ENCODE measurements at places on chromosomes 13 and 19.
A peak's percentile ranks its signal among the peaks of the same experiment; 100 is the strongest.

GRCh38 chr19:5147074-5147977 is 178.4 kb downstream of the KDM4B start:
- no peak for DNase-seq

DNA sequence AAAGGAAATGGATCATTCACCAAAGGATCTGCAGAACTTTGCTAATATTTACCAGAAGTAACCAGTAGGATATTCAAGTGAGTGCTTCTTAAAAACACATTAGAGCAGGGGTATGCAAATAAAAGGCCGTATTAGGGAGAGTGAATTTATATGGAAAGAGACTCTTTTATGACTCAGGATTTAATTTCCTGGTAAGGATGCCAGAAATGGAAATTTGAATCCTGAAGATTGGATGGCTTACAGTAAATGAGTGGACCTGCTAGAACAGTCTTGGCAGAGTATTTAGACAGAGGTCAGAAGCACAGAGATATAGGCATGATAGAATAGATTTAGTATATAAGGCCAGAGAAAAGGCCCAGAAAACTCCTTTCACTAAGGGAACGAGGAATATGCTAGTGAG is 201.6 kb downstream of the SLITRK5 start:
- no peak for DNase-seq

DNA sequence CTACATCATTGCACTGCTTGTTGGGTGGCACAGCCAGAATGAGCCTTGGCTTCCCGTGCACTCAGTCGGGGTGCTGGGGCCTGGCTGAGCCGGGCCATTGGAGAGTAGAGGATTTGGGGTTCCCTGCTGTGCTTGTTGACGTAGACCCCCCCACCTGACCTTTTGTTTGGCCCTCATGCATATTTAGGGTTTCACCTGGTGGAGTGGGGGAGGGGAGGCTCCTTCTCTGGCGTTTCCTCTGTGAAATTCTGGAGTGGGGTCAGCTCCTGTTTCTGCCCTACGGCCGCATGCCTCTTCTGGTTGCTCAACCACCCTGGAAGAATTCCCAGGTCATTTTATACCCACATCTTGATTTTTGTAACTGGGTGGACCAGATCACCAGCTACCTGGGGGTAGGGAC is 82.8 kb downstream of the SIPA1L3 start:
- no peak for DNase-seq

DNA sequence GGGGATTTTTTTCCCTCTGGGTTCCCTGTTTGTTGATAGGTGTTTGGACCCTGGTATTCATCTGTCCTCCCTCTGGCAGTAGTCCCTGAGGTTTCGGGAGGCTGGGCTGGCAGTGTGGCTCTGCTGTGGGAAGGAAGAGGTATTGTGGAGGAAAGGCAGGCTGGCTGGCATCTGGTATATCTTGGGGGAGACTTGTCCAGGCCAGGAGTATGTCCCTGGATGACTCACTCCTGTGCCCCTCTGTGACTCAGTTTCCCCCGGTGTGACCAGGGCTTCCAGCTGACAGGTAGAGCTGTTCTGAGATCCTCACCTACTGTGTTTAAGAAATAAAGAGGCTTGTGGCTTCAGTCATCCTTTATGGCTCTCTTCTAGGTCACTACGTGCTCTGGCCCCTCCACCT is 14.2 kb upstream of the ZNF492 start:
- DNase-seq: no peak

DNA sequence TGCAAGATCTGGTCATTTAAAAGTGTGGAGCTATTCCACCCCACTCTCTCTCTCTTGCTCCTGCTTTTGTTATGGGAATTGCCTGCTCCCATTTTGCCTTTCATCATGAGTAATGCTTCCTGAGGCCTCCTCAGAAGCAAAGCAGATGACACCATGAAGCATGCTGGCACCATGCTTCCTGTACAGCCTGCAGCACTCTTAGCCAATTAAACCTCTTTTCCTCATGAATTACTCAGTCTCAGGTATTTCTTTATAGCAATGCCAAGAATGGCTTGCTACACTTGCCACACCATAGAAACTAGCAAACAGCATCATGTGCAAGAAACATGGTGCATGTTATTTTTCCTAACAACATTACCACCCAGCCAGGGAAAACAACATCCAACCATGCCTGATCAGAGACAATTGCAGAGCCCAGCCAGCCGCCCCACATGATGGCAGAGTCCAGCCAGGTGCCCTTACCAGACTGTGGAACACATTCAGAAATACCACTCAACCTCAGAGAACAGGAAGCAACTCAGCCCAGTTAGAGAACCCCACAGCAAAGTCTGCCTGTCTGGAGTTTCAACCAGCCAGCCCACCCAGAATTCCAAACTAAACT is 36.9 kb downstream of the SYDE1 start:
- DNase-seq: no peak

- DNase-seq: no peak
Observed at GRCh38 chr13:102900193-102900608, 54.4 kb downstream of the ERCC5 start.

DNA sequence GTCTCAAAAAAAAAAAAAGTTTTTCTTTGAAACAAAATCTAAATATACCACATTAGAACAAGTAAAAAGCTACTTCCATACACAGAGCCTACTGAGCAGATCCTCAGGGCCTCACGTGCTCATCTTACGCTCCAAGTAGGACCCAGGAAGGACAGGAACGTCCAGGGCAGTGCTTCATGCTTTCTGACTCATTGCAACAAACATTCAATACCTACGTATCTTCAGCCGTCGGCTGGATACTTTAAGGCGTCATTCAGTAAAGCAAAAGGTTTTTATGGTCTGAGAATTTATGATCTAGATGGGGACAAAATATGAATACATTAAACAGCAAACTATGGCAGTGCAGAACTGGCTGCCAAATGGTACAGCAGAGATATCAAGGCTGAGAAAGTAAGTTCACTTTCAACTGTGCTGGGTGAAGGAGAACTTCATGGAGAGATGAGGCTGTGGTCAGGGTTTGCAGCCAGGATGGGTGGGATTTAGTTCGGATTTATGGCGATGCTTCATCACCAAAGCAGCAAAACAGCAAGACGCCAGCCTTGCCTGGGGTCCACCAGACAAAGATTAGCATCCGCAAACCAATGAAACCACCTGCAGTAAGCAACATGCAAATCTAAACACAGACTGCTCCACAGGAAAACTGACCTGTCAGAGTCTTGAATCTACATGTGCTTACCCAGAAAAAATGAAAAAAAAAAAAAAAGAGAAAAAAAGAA is 20.5 kb downstream of the CARS2 start:
- DNase-seq: no peak

DNA sequence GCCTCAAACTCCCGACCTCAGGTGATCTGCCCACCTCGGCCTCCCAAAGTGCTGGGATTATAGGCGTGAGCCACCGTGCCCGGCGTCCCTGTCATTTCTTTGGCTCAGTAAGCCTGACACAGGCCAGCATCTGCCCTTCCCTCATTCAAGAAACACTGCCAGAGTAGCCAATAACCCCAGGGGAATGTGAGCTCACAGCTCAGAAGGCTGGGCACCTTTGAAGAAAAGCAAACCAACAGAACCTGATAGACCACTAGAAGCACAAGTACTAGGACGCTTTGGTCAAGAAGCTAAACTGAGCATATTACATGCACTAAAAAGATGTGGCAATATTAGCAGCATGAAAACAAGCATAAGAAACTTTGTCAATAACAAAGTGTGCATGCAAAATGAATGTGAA is 14.2 kb downstream of the SIGLEC5 start:
- no peak for DNase-seq

- no peak for DNase-seq
Observed at GRCh38 chr19:6613711-6614110, 22.8 kb upstream of the CD70 start.

- no peak for DNase-seq
Observed at GRCh38 chr13:77868717-77869116, 49.9 kb downstream of the EDNRB start.

DNA sequence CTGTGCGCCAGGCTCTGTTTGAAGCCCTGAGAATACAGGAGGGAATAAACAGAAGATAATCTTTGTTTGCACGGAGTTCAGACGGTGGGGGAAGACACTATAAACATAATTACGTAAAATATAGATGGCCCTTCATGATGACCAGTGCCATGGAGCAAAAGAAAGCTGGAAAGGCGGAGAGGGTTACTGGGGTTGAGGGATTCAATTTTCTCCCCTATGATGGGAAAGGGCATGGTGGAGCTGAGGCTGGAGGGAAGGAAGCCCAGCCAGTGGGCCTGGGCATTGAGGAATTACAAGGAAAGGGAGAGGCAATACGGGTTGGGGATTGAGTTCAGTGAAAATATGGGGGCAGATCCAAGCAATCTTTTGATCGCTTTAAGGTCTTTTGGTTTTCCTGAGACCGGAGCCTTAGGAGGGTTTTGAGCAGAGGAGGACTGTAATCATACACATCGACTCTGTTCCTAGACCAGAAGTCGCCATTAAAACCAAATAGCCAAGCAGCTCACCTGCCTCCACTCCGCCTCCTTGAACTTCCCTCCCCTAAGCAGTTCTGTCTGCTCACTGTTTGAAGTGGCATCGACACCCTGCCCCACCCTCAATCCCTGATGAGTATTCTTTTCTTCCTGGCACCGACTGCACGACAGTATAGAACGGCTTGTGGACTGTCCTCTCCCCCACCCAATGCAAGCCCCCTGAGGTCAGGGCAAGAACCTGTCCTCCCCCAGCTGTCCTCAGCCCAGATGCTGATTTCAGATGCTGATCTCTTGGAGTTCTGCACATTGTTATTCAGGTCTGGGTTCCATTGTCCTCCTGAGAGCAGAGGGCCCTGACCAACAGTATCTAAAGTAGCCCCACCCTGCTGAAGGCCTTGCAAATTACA is 813 bp upstream of the ZNF296 start:
- DNase-seq: no peak

- DNase-seq: no peak
Observed at GRCh38 chr19:17479325-17479791, 9.0 kb downstream of the SLC27A1 start.

DNA sequence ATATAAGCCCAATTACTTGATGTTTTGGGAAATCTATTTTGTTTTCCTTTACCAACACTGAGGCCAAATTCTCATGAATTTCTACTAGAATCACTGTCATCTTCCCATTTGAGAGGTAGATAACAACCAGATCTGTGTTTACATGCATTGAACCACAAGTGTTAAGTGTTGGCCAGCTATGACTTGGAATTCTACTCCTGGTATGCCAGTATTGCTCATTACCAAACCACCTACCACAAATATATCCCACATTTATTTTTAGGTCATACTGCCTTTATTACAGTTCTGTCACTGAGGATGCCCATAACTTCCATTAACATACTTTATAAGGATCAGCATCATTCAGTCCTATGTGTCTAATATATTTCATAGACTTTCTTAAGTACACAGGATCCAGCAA is 328.9 kb downstream of the DIAPH3 start:
- no peak for DNase-seq

- peak; percentile 67 for DNase-seq
Observed at GRCh38 chr13:110116072-110116487, 190.9 kb downstream of the COL4A1 start.

DNA sequence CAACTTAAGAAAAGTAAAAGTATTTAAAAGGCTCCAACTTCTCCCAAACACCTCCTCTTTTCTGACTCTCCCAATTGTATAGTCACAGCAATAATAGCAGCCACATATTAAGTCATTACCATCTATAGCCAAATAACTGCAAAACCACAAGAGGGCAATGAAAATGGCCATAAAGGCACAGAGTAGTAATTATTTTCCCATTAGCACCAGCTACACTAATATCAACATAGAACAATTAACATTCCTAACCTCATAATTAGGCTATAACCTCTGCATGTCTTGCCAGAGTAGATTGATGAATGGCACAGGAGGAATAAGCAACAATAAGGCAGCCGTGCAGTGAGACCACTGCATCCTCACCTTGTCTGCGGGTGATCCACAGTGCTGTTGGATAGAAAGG is 226.4 kb upstream of the SERP2 start:
- DNase-seq: no peak

DNA sequence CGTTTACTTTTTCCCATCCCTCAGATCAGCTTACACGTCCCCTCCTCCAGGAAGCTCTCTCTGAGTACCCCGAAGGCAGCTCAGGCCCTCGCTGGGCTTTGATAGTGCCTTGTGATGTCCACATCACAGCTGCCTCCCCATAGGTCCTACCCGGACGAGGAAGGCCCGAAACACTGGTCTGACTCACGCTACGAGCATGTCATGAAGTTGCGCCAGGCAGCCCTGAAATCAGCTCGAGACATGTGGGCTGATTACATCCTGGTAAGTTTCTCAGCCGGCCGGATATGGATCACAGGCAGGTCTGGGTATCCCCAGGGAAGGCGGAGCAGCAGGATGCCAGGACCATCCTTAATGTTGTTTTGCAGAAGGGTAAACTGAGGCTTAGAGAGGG is 4.8 kb downstream of the COLGALT1 start:
- DNase-seq: no peak

DNA sequence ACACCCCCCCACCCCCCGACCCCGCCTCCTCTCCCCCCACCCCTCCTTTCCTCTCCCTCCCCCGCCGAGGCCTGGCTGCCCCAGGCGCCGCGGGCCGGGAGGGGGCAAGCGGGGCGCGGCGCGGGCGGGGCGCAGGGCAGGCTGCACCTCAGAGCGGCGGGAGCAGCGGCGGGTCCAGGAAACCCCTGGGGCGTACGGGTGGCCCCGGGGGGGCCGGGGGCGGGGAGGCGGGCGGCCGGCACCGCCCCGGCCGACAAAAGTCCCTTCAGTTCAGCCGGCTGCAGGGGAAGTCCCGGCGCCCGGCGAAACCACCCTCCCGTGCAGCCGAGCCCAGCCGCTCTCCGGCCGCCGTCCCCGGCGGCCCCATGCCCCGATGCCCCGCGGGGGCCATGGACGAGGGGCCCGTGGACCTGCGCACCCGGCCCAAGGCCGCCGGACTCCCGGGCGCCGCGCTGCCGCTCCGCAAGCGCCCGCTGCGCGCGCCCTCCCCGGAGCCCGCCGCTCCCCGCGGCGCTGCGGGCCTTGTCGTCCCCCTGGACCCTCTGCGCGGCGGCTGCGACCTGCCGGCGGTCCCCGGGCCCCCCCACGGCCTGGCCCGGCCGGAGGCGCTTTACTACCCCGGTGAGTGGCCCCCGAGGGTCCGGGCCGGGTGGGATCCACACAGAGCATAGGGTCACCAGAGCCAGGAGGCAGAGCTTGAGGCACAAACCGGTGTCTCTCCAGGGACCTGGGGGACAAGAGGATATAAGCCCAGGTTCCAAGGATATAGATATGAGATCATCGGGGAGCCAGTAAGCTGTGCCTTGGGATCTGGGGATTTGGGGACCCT is at the start of gene BCL3:
Gene BCL3, plus strand, starts transcription at position 283 of the 829 bp plus-strand sequence. Its CDS starts 83 bp downstream, at position 366.
- peak; percentile 84 for DNase-seq

- no peak for DNase-seq
Observed at GRCh38 chr19:18483119-18483890, 38.6 kb downstream of the ELL start.
